ENCODE measurements at places on chromosomes 6 and 20. TPM values are rescaled to one million over a fixed set of nuclear protein-coding genes. Genes with fewer than 3 reads are reported as not detected.

ARFGEF2 gene
- polyA plus RNA-seq, result 4.3 TPM

GRCh38 chr6:32627831-32628230 lies 9.4 kb upstream of the HLA-DQA1 start:
- DNase-seq, result peak; percentile 46

CCDC170 gene
- polyA plus RNA-seq, result 0.78 TPM

GRCh38 chr6:157831424-157832249 lies 8.6 kb downstream of the SNX9 start:
- no peak for DNase-seq

- DNase-seq, result no peak
These were observed 27.4 kb upstream of the RIN2 start for GRCh38 chr20:19730706-19731105.

BMP2 gene
- 2.1 TPM for polyA plus RNA-seq

SAMD10 gene
- polyA plus RNA-seq, result 8.5 TPM

EEF1A2 gene
- polyA plus RNA-seq, result not detected

- DNase-seq, result no peak
These were observed 47.3 kb upstream of the IL20RA start for GRCh38 chr6:137092018-137092417.

GRCh38 chr6:130365166-130366106 lies at the start of gene TMEM200A:
Gene TMEM200A, plus strand, starts transcription at chr6:130366017. Its CDS starts 74,406 bp downstream, at chr6:130440423.
- DNase-seq, result peak; percentile 14

SLC22A3 gene
- not detected for polyA plus RNA-seq

TUBB2B gene
- not detected for polyA plus RNA-seq

DNA sequence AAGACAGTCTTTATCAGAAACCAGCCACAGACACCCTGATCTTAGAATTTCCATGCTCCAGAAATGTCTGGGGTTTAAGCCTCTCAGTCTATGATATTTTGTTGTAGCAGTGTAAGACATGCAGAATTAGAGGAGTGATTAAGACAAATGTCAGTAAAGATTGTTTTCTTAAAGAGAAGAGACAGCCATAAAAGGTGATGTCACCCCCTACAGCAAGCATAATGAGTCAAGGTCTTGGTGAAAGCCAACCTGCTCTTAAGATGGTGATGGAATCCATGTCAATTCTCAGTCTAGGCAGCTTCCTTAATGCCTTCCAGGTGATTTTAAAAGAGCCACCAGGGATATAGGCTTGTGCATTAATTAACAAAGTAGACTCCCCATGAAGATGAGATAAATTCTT lies 849.9 kb upstream of the EPHA7 start:
- no peak for DNase-seq

PPP1R3G gene
- not detected for polyA plus RNA-seq

ACTL10 gene
- polyA plus RNA-seq, result 3.4 TPM

RAD21L1 gene
- polyA plus RNA-seq, result not detected

- no peak for DNase-seq
These were observed 83.9 kb upstream of the DUSP22 start for GRCh38 chr6:208364-208763.

- no peak for DNase-seq
These were observed 253.6 kb upstream of the EXOC2 start for GRCh38 chr6:946546-946945.

DNA sequence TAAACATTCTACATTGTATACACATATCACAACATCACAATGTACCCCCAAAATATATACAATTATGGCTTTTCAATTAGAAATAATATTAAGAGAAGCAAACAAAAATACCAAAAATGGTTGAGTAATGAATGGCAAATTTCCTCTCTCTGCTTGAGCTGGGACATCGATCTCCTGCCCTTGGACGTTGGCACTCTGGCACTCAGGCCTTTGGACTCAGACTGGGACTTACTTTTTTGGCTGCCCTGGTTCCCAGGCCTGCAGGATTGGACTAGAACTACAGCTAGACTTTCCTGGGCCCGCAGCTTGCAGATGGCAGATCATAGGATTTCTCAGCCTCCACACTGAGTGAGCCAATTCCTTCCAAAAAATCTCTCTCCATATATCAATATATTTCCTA lies 52.9 kb upstream of the KCNK16 start:
- DNase-seq, result no peak
